RWPE1 (cell line): ENCODE measurements at places on chromosomes 5 and 9.

- no peak for DNase-seq
Measured at GRCh38 chr9:109417585-109418544, 80.2 kb downstream of the PTPN3 start.

- no peak for DNase-seq
Measured at GRCh38 chr5:78776637-78777036, 128.1 kb upstream of the LHFPL2 start.

DNA sequence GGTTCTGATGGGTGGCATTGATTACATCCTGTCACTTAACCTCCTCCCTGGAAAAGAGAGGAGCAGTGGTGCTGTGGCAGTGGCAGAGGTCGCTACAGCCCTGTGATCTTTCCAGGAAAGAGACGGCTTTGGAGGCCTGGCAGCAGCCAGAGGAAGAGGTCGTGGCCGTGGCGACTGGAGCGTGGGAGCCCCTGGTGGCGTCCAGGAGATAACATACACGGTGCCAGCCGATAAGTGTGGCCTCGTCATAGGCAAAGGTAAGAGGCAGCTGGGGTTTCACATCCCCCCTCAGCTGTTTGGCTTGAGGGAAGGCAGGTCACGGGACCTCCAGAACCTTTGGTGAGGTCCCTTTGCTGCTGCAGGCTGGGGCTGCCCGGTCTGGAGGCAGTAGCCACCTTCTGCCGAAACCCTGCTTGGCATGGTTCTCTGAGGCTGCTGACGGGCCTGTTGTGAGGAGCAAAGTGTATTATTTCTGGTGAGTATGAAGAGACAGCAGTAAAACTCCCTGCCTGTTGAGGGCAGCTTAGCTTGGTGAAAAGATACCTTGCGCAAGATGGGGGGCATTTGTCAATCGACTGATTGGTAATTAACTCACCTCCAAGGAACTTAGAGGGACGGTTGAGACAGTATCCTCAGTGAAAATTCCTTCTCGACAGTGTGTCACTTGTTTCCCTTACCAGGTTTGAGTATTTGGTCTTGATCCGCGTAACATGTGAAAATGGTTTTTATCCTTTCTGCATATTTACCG is 38.0 kb upstream of the PRDM12 start:
- no peak for DNase-seq

DNA sequence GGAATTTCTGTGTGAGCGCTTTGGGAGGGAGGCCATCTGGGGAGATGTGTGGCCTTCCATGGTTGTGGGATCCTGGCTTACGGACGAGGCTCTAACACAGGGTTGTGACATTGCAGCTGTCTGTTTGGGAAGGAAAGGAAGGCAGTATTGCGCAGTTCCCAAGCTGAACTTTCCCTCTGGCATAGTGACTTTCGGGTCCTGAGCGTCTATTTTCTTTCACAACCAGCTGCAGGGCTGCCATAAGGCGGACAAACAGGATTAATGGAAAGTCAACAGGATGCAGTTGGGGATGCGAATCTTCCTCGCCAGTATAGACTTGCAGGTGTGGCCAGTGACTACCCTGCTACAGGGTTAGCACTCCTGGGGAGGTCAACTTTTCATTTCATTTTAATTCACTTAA is 25.9 kb downstream of the CCT5 start:
- DNase-seq = no peak

GRCh38 chr9:135998410-135999071 is 37.4 kb upstream of the UBAC1 start:
- DNase-seq = no peak

GRCh38 chr5:159825551-159826051 is 90.7 kb upstream of the ADRA1B start:
- no peak for DNase-seq

GRCh38 chr9:18877984-18878383 is 155.0 kb downstream of the SAXO1 start:
- no peak for DNase-seq

DNA sequence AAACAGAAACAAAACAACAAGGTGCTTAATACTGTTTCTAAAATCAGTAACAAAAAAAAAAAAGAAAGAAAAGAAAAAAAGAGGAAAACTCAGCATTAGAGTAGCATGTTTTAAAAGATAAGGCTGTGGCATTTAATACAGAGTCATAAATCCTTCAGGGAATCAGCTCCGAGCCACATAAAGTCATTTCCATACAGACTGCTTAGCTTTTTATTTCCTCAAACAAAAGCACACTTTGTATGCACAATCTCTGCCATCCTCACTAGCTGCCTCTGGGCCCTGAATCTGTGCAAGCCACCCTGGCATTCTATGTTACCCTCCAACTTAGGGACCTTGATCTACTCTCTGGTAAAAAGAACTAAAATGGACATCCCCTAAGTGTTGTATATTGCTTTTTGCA is 87.6 kb downstream of the SEMA6A start:
- DNase-seq = no peak

DNA sequence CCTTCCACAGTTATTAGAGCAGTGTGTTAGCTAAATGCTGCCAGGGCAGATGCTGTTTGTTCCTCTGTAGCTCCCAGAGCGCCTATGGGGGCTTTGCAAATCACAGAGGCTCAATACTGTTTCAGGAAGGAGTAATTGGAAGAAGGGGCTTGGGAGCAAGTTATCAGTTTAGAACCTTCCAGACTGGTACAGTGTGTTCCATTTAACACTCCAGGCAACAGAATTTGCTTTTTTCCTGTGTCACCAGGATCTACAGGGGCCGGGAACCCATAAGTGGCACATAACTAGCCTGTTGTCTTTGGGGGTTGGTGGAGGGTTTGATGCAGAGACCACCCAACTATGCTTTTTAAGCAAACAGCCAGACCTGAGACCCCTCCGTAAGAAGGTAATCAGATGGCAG is 307.3 kb upstream of the KCNN2 start:
- DNase-seq = no peak

- DNase-seq = no peak
Measured at GRCh38 chr9:86488794-86489193, 134.6 kb upstream of the TUT7 start.

- DNase-seq = no peak
Measured at GRCh38 chr9:134069480-134070399, 1.9 kb upstream of the BRD3 start.

DNA sequence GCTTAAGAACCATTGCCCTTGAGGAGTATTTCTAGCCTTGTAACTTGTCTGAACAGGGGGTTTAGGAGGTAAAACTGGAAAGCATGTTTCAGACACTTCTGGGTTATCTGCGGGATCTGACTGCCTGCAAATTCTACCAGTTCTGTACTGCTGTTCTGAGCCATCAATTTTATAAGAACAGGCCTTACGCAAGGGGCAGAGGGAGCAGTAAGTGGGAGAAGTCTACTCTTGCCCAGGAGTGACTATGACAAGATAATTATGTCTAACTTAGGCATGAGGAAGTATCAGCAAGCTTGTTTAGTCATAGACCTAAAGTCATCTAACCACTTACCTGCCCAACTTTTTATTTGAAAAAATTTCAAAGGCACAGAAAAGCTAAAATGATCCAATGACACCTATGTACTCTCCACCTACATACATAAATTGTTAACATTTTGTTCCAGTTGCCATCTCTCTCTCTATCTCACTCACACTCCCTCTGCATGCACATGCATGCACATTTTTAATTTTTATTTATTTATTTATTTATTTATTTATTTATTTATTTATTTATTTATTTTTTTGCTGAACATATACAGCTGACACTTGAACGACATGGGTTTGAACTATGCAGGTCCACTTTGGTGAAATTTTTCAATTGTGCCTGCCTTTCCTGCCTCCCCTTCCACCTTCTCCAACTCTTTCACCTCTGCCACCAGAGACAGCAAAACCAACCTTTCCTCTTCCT is 18.4 kb upstream of the DEPDC1B start:
- peak; percentile 82 for DNase-seq

- no peak for DNase-seq
Measured at GRCh38 chr5:10679336-10679988, 81.6 kb downstream of the DAP start.

DNA sequence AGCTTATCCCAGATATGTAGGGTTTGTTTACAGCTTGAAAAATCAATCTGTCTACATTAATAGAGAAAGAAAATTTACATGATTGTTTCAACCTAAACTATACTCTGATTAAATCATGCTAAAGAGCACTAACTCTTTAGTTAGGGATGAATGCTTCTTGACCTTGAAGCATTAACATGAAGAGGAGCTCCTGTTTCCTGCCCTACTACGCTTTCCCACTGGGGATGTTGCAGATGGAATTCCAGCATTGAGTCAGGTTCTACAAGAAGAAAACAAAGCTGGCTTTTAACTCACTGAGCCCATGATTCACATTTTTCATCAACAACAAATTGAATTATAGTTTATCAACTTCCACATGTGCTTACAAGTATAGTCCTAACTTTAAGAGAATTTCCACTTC is 471.3 kb downstream of the TMEM232 start:
- DNase-seq = no peak

GRCh38 chr5:174057206-174057605 is 11.7 kb downstream of the NSG2 start:
- DNase-seq = no peak

GRCh38 chr9:38182321-38182720 is 113.3 kb upstream of the SHB start:
- no peak for DNase-seq

- no peak for DNase-seq
Measured at GRCh38 chr9:35972093-35972492, 14.1 kb upstream of the OR2S2 start.

GRCh38 chr5:1799110-1799601 is 481 bp downstream of the MRPL36 start:
- peak; percentile 43 for DNase-seq

DNA sequence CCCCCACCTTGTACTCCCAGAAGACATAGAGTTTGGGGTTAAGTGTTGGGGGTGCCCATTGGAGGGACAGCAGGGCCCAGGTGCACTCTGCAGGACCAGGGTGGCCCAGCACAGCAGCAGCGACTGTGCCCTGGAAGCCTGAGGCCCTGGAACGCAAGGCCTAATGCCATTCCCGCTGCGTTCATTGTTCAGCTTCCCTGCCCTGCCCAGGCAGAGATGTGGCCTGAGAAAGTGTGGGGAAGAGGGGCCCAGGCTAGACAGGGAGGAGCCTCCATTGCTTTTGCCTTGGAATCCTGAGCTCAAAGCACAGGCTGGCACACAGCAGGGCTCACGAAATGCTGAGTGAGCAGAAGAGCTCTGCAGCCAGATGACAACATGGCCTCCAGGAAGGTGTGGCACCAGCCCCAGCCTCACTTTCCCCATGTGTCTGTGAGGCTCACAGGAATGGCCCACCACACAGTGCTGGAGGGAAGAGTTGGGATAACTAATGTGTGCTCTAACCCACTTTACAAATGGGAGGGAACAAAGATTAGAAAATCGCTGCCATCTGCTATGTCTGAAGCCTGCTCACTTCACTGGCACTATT is 19.4 kb downstream of the S1PR3 start:
- DNase-seq = no peak

- no peak for DNase-seq
Measured at GRCh38 chr5:126778675-126779403, 1.9 kb downstream of the LMNB1 start.

DNA sequence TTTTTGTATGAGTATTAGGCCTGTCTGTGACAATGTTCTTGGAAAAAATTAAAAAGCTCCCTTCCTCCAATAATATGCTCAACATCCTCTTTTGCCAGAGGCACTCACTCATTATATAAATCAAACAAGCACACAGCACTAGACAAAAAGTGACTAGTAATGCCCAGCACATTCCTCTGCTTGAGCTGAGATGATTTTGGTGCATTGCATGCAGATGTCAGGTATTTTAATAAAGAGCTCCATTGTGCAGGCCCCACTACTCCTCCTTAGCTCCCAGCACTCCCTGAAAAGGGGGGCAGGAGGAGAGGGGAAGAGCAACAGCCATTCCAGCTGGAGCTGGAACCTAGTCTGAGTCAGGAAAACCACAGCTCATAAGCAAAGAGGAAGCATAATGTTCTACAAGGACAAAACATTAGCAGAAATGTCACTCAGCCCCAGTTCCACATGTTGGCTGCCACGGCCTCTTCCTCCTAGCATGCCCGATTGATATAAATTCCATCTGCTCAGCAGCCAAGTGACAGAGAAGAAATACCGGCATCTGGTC is 348.5 kb downstream of the BNC2 start:
- DNase-seq = peak; percentile 34
